NCI-H146 (cell line): ENCODE measurements at places on chromosomes 13 and 19.

- DNase-seq: no peak
Observed at GRCh38 chr19:46824890-46825730, 25.5 kb downstream of the AP2S1 start.

DNA sequence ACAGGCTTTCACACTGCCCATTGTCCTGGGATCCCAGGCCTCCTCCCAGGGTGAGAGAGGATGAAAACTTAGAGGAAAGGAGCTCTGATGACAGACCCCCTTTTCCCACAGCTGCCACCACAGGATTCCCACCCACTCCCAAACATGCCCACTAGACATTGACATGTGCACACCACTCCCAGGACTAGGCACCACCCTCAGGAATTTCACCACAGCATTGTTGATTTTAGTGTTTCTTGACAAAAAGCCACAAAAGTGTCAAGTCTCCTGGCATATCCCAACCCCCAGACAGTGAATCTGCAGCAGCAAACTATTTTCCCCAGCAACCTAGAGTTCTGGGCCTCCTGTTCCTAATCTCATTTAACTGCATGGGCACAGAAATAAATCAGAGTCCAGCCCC is 10.1 kb downstream of the ZNF714 start:
- no peak for DNase-seq

DNA sequence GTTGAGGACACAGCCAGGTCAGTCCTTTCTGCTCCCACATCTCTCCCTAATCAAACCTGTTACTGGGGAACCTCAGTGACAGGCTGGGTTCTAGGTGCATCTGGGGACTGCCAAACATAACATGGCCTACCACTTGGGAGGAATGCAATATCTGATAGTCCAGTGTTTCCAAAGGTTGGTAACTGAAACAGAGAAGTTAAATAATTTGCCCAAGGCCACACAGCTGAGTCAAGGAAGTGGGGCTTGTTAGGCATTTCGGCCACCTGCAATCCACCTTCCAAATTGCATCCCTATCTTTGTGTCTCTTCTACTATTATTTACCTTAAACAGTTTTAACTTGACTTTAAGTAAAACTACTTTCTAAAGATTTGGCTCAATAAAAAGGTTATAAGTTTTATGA is 731.3 kb downstream of the UQCRFS1 start:
- no peak for DNase-seq

DNA sequence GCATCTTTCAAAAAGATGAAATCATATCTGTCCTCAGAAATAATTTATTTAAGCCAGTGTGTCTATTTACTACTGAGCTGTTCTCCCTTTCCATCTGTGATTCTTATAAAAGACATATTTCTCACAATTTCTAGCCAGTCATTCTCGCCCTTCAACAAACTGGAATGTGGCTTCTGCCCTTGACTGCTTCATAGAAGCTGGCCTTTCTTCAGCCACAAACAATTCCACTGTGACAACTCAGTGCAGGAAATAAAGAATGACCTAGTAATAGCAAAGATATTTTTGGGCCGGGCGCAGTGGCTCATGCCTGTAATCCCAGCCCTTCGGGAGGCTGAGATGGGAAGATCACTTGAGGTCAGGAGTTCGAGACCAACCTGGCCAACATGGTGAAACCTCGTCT is 655.5 kb downstream of the PCDH9 start:
- no peak for DNase-seq

- DNase-seq: no peak
Observed at GRCh38 chr19:13583114-13583513, 76.8 kb upstream of the CACNA1A start.

GRCh38 chr13:32650705-32651311 is 64.6 kb downstream of the PDS5B start:
- DNase-seq: peak; percentile 69

DNA sequence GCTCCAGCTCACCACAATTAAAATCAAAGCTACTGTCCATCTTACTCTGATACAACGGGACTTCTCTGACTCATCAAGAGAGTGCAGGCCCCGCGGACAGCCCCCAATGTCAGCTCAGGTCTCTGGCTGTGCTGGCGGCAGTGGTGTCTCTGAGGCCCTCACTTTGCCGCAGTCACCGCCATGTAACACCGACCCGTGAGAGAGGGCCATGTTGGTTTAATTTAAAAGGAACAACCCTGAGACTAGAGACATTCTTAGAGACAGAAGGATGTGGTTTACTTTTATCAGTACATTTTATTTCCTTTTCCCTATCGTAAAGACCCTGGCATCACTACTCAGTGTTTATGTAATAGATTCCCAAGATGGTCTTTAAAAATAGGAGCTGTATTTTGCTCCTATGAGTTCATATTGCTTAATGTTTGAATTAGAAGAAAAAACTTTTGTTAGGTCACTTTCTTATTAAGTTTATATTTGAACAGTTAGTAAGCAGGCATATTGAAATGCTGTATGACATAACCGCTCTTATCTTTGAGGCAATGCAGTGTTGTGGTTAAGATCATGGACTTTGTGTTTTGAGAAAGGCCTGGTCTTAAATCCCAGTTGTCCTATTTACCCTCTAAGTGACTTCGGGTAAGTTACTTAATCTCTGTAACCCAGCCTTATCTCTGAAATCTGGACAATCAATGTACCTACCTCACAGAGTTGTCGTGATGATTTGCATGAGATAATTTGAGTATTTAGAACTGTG is 23.4 kb downstream of the DGKH start:
- DNase-seq: peak; percentile 53

DNA sequence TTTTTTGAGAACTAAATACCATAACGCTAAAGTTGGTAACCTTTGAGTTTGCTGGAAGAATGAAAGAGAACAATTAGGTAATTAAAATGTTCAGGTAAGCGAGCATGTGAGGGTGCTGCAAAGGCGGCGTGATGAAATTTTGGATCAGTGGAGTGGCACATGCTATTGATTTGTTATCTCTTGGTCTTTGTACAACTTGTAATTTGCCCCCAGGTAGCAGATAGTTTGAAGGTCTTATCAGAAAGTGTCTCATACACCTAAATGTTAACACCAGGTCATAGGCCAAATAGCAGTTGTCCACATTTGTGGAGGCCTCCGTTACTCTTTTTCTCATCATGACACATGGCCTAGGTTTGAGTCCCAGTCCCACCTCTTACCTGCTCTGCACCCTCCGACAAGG is 14.9 kb downstream of the ARHGAP35 start:
- no peak for DNase-seq

- peak; percentile 99 for DNase-seq
Observed at GRCh38 chr13:39510316-39510695, 92.7 kb downstream of the LHFPL6 start.

DNA sequence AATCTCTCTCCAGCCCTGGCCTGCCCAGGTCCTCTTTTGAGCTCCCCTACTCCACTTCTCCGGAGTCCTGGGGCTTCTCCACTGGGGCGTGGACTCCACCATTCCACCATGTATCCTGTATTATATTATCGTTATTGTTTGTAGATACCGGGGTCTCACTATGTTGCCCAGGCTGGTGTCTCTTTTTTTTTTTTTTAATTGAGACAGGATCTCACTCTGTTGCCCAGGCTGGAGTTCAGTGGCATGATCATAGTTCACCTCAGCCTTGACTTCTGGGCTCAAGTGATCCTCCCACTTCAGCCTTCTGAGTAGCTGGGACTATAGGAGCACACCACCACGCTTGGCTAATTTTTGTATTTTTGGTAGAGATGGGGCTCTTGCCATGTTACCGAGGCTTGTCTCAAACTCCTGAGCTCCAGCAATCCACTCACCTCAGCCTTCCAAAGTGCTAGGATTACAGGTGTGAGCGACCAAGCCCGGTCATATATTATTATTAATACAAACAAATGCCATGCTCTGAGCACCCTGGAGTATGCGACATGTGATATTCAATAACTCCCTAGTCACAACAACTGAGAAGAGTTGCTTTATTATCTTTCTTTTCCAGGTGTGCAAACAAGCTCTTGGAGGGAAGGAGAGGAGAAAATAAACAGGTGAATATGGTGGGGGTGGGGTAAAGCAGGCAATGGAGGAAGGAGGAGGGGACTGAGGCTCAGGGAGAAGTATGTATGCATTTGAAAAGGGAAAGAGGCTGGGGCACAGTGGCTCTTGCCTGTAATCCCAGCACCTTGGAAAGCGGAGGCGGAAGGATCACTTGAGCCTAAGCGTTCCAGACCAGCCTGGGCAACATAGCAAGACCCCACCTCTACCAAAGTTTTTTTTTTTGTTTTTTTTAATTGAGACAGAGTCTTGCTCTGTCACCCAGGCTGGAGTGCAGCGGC is 2.8 kb upstream of the CERS4 start:
- DNase-seq: peak; percentile 74

DNA sequence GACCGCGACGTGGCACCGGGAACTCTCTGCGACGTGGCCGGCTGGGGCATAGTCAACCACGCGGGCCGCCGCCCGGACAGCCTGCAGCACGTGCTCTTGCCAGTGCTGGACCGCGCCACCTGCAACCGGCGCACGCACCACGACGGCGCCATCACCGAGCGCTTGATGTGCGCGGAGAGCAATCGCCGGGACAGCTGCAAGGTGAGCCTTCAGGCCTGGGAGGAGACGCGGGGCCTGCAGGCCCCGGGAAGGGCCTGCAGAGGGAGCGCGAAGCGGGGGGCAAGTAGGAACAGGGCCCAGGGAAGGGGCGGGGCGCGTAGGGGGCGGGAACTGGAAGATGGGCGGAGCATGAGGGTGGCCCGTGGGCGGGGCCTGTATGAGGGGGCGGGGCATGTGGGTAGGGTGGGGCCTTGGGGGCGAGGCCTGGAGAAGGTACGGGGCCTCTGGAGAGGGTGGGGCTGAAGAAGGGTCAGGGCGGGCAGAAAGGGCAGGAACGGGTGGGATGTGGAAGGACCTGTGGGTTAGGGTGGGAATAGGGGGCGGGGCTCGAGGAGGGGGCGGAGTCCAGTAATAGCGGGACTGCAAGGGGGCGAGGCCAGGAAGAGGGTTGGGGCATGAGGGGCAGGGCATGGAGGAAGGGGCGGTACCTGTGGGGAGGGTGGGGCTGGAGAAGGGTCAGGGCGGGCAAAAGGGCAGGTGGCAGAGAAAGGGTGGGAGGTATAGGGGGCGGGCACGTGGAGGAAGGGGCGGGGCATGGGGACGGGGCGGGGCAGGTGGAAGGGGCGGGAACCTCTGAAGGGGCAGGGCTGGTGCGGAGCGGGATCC is 2.5 kb downstream of the CFD start:
- peak; percentile 70 for DNase-seq

- no peak for DNase-seq
Observed at GRCh38 chr19:33690378-33691029, 68.8 kb downstream of the CHST8 start.

GRCh38 chr13:69450245-69450644 is 657.4 kb upstream of the ATXN8OS start:
- no peak for DNase-seq

DNA sequence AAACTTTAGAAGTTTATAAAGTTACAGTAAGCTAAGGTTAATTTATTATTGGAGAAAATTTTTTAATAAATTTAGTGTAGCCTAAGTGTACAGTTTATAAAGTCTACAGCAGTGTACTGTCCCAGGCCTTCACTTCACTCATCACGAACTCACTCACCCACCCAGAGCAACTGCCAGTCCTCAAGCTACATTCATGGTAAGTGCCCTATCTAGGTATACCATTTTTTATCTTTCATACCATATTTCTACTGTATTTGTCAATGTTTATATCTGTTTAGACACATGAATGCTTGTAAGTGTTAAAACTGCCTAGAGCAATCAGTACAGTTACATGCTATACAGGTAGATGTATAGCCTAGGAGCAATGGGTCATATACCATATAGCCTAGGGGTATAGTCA is 12.5 kb downstream of the INTS6 start:
- DNase-seq: no peak

- DNase-seq: no peak
Observed at GRCh38 chr13:48249018-48249417, 16.0 kb downstream of the ITM2B start.

- DNase-seq: no peak
Observed at GRCh38 chr19:45283443-45284033, 32.5 kb downstream of the MARK4 start.

- no peak for DNase-seq
Observed at GRCh38 chr19:9913237-9914000, 22.9 kb downstream of the OLFM2 start.

DNA sequence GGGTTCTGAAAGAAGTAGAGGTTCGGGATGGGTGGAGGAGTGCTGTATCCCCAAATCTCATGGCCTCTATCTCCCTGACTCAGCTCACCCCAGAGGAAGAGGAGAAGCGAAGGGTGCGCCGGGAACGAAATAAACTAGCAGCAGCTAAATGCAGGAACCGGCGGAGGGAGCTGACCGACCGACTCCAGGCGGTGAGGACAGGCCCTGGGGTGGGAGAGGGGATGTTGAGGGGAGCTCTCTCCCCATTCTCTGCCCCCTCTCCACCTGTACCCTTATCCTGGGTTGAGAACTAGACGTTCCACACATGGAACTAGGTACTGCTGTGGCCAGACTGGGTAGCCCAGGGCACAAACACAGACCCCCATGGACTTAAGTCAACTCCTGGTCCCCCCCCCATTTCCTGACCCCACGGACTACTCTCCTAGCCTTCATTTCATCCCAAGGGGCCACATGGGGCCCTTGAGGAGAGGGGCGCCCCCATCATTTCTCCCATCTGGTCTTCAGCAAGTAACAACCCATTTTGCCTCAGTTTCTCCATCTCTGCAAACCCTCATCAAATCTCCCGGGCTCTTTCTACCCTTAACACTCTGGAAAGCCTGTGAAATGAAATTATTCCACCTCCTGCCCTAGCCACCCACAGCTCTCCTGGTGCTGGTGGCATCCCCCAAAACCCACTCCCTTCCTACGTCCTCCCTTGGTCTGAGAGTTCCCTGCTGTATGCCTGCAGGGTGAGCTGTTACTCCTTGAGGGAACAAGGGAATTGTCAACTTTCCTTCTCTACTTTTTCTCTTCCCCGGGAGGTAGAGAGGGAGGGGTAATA is 3.5 kb downstream of the FOSB start:
- DNase-seq: no peak

- no peak for DNase-seq
Observed at GRCh38 chr13:74259641-74260040, 125.4 kb upstream of the KLF12 start.

- no peak for DNase-seq
Observed at GRCh38 chr13:58879114-58879513, 1247.6 kb downstream of the PCDH17 start.

- DNase-seq: peak; percentile 79
Observed at GRCh38 chr13:101486708-101487437, 34.4 kb downstream of the ITGBL1 start.

DNA sequence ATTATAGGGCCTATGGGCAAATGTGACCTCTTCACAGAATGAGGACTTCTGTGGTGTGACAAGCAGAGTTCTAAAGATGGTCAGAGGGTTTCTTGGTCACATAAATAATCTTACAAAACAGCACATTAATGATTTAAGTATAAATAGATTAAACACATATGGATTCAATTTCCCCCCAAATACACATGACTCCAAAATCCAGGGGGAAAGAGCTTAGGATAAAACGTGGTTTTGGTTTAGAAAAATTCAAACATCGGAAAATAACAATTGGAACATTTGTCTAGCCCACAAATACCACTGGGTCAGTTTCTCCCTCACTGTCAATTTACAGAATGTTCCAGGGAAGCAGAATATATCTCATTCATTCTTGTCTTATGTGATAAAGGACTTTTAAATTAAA is 283.1 kb downstream of the COG6 start:
- no peak for DNase-seq
